B cell (primary cell): ENCODE measurements at places on chromosomes 3 and 15. TPM values are rescaled to one million over a fixed set of nuclear protein-coding genes. Genes with fewer than 3 reads are reported as not detected.
A peak's percentile ranks its signal among the peaks of the same experiment; 100 is the strongest.

DNA sequence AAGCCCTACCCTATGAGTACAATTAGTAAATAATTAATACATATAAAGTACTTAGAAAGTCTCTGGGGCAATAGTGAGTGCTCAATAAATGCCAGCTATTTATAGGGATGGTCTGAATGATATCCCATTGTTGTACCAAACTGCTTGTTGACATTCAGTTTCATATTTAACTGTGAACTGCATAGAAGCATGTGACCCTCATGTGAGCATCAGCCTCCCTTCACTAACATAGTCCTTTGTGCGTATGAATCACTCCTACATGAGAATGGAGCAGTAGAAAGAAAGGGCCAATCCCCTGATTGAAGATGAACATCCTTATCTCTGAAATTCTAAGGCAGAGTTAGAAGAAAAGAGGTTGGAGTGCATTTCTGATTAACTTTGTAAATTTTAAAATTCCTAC, 68.7 kb upstream of the ATP10A start:
- no peak overlapping the region for H3K27ac ChIP-seq
- peaks cover 12% of the 10 kb centered on the region for H3K4me1 ChIP-seq
- no peak overlapping the region for H3K4me3 ChIP-seq
- no peaks in the 10 kb centered on the region for H3K27me3 ChIP-seq

DNA sequence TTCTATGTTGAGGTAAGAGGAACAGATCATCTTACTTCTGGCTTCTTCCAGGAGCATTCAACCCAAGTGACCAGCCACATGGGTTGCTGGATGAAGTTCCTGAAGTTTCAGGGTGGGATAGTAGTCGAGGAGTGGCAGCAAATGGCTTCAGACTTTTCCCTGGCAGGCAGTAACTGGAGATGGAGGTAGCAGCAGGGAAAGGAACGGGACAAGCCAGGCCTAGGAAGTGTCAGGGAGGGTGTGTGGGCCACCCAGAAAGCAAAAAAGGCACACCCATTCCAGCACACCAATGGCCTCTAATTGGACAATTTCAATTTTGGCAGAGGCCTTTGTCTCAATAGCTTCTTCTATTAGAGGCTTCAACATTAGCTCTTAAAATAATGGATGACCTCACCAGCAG, 498.6 kb upstream of the ATP11B start:
- DNase-seq = no peak
- no peak overlapping the region for H3K4me3 ChIP-seq
- H3K4me1 ChIP-seq = no peaks in the 10 kb centered on the region
- H3K36me3 ChIP-seq = no peaks in the 10 kb centered on the region
- H3K27me3 ChIP-seq = no peaks in the 10 kb centered on the region

GRCh38 chr15:82398785-82399184, 30.8 kb upstream of the GOLGA6L9 start:
- H3K36me3 ChIP-seq = no peaks in the 10 kb centered on the region
- H3K27ac ChIP-seq = peak overlapping the region; percentile 75
- no peaks in the 10 kb centered on the region for H3K27me3 ChIP-seq
- DNase-seq = no peak

- H3K27ac ChIP-seq = no peak overlapping the region
- H3K4me1 ChIP-seq = peaks cover 4% of the 10 kb centered on the region
- DNase-seq = no peak
- H3K36me3 ChIP-seq = peaks cover 2% of the 10 kb centered on the region
These were observed 31.3 kb upstream of the EBLN2 start for GRCh38 chr3:73030073-73030597.

GRCh38 chr3:178457511-178457910, 78.7 kb upstream of the KCNMB2 start:
- H3K4me3 ChIP-seq = no peak overlapping the region
- H3K36me3 ChIP-seq = no peaks in the 10 kb centered on the region
- DNase-seq = no peak
- no peaks in the 10 kb centered on the region for H3K4me1 ChIP-seq

DNA sequence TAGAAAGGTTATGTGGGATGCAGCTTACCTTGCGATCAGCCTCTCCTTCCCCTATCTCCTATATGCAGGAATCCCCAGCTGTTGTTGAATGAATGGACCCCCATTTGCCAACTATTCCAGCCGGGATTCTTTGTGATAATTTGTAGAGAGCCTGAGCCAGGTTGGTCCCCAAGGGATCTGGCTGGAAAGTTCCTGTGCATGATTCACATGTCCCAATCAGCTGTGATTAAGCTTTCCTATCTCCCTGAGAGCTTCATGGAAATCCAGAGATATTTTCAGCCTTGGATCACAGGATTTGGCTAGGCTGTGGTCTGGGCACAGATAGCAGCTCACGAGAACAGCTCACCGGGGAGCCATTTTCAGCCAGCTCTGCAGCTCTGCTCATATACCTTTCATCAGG, 76.7 kb downstream of the ARNT2 start:
- no peak overlapping the region for H3K27ac ChIP-seq
- H3K4me1 ChIP-seq = no peaks in the 10 kb centered on the region
- no peak for DNase-seq
- H3K27me3 ChIP-seq = peaks cover 3% of the 10 kb centered on the region
- no peaks in the 10 kb centered on the region for H3K36me3 ChIP-seq

Gene FBXW12
- total RNA-seq = not detected in 2 replicates

DNA sequence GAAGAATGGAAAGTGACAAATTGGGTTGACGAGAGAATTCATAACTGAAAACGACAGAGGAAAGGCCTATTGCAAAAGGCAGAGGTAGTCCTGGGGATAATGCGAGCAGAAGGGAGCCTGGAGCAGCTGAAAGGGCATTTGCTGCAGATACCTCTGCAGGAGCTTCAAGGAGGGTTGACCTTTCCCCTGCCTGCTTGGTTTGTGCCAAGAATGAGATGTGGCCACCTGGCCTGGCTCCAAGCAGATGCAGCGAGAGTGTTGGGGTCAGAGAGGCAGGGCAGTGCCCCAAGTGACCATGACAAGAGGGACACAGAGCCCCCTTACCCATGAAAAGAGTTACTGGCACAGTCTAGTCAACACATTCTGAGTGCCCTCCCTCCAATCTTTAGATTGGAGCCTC, 43.5 kb downstream of the SLC41A3 start:
- no peak overlapping the region for H3K4me3 ChIP-seq
- H3K27me3 ChIP-seq = no peaks in the 10 kb centered on the region
- no peak overlapping the region for H3K27ac ChIP-seq

Gene CLEC3B
- 0.34 TPM in 1 of 2 replicates, not detected in the other for total RNA-seq

Gene P2RY14
- 6.0 and 7.0 TPM in 2 replicates for total RNA-seq

DNA sequence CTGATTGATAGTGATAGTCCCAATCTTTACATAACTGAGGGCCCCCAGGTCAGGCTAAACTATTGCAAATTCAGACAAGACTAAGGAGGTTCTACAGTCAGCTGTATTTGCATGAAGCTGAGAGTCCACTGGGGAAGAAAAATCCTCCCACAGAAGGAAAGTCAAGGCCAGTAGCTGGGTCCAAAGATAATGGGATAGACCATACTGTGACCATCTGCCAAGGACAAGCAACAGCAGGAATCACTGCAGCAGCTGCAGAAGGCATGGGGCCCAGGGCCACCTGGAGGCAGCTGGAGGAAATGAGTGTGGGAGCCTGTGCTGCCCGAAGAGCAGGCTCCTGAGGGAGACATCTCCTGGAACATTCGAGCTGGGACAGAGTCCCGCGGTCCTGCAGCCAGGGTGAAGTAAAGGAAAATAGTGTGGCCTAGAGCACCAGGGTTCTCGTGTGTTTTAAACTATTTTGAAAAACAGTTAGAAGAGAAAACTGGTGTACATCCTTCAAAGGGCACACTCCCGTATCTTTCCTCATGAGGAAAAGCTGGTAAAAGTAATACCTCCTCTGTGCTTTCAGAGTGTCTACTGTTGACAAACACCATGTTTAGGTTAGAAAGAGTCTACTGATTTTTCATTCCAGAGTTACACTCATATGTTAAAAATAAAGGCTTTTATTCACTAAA, 13.2 kb upstream of the TMEM212 start:
- no peaks in the 10 kb centered on the region for H3K4me1 ChIP-seq
- H3K27ac ChIP-seq = no peak overlapping the region
- H3K36me3 ChIP-seq = no peaks in the 10 kb centered on the region
- H3K4me3 ChIP-seq = no peak overlapping the region

Gene PARP9
- 29.8 and 31.2 TPM in 2 replicates for total RNA-seq

- no peaks in the 10 kb centered on the region for H3K36me3 ChIP-seq
- H3K4me1 ChIP-seq = no peaks in the 10 kb centered on the region
- H3K27ac ChIP-seq = no peak overlapping the region
- no peak for DNase-seq
- H3K4me3 ChIP-seq = no peak overlapping the region
These were observed 47.7 kb upstream of the INSYN1 start for GRCh38 chr15:73800662-73801345.

DNA sequence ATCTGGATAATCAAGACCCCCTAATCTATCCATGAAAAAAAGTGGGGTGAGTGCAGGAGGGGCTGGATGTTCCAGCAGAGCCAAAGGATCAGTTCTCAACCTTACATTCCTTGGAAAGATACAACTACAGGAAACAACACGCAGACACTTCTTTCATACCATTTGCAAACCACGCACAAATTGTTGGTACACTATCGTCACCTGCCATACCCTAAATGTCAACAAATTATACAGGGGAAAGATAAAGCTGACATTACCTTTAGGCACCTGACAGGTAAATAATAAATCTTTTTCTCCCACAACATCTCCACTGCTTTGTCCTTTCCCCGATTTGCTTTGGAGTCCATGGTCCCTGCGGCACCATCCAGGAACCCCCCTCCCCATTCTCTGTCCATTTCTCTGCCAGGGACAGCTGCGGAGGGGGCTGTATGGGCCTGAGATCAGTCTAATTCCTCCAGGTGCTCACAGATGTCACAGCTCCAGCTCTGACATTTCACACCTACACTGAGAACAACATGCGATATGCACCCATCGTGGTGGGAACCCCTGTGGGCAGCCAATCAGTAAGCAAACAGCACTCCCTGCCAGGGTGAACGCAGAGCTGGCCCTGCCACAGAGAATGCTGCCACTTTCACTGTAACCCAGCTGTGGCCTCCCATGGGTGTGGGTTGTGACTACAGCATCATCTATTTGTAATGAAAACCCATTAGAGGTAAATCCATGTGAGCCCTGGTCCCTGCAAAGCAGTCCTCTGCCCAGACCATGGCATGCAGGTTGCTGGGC, 37.7 kb upstream of the BCL2L10 start:
- H3K4me3 ChIP-seq = no peak overlapping the region
- no peaks in the 10 kb centered on the region for H3K36me3 ChIP-seq
- no peak for DNase-seq
- no peaks in the 10 kb centered on the region for H3K27me3 ChIP-seq
- no peaks in the 10 kb centered on the region for H3K4me1 ChIP-seq

DNA sequence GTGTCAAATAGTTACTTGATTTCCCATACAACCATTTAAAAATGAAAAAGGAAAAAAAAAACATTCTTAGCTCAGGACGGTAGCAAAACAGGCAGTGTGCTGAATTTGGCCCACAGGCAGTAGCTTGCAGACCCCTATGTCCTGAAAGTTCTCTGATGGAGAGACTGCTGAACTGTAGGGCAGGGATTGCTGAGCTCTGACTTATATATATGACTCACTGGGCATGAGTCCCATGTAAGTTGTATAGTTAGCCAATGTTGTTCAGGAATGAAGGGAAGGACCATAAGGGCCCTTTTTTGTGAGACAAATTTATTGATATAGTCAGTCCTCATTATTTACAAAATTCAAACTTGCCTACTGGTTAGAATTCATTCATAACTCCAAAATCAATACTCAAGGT, 36.9 kb upstream of the FRMD4B start:
- no peaks in the 10 kb centered on the region for H3K27me3 ChIP-seq
- H3K27ac ChIP-seq = no peak overlapping the region
- no peaks in the 10 kb centered on the region for H3K4me1 ChIP-seq
- no peaks in the 10 kb centered on the region for H3K36me3 ChIP-seq
- H3K4me3 ChIP-seq = no peak overlapping the region
- DNase-seq = no peak

Gene GOLGA8G
- total RNA-seq = not detected in 2 replicates

- no peaks in the 10 kb centered on the region for H3K27me3 ChIP-seq
- H3K27ac ChIP-seq = no peak overlapping the region
- H3K36me3 ChIP-seq = peaks cover 51% of the 10 kb centered on the region
- no peak for DNase-seq
- H3K4me1 ChIP-seq = peaks cover 18% of the 10 kb centered on the region
These were observed 34.1 kb downstream of the TSPAN3 start for GRCh38 chr15:77036537-77037387.

- no peaks in the 10 kb centered on the region for H3K36me3 ChIP-seq
- H3K4me1 ChIP-seq = no peaks in the 10 kb centered on the region
- H3K27me3 ChIP-seq = no peaks in the 10 kb centered on the region
- no peak for DNase-seq
- H3K27ac ChIP-seq = no peak overlapping the region
- H3K4me3 ChIP-seq = no peak overlapping the region
These were observed 867.1 kb downstream of the NAALADL2 start for GRCh38 chr3:175726228-175726627.

Gene IQCF5
- total RNA-seq = not detected in 2 replicates

Gene STAC
- not detected in 2 replicates for total RNA-seq

- H3K4me3 ChIP-seq = no peak overlapping the region
- H3K27me3 ChIP-seq = no peaks in the 10 kb centered on the region
- H3K27ac ChIP-seq = no peak overlapping the region
- H3K36me3 ChIP-seq = no peaks in the 10 kb centered on the region
These were observed 12.5 kb downstream of the ARPP21 start for GRCh38 chr3:35651851-35652250.

DNA sequence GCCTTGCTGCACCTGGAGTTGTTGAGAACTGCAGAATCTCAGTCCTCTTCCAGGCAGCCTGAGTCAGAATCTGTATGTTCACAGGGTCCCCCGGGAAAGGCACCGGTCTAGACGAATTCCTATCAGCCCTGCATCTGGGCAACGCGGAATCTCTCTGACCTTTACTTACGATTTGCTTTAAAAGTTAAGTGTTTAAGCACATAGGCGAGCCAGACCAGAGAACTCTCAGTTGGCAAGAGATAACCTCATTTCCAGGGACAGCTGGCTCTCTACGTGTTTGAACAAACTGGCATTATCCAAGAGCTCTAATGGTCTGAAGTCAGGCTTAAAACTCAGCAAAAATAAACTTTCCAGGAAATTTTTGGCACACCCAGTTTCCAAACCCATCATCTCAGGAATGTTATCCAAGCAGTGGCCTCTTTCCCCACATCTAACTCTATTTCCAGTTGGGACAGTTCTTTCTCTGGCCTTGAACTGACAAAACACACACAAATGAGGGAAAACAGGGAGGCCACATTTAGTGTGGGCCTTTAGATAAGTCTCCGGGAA, 53.4 kb downstream of the HES1 start:
- H3K27ac ChIP-seq = no peak overlapping the region
- peaks cover 8% of the 10 kb centered on the region for H3K4me1 ChIP-seq
- no peaks in the 10 kb centered on the region for H3K36me3 ChIP-seq
- no peak overlapping the region for H3K4me3 ChIP-seq

Gene TTC21A
- 106 and 116 TPM in 2 replicates for total RNA-seq

DNA sequence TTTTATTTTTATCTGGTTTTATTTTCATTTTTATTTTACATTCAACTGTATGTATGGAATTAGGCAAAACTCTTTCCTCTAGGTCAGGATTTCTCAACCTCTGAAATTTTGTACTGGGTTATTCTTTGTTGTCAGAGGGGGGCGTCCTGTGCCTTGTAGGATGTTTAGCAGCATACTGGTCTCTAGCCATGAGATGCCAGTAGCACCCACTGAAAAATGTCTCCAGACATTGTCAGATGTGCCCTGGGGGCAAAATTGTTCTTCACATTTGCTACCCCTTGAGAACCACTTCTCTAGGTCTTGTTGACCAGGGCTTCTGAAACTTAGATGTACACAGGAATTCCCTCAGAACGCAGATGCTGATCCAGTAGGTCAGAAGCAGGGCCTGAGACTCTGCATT, 5.4 kb downstream of the CHRNA5 start:
- H3K27me3 ChIP-seq = peaks cover 2% of the 10 kb centered on the region
- H3K4me1 ChIP-seq = peaks cover 7% of the 10 kb centered on the region
- no peak overlapping the region for H3K27ac ChIP-seq
